Posterior cingulate gyrus (tissue), 11 donors: ENCODE measurements at places on chromosomes 6 and 20.

DNA sequence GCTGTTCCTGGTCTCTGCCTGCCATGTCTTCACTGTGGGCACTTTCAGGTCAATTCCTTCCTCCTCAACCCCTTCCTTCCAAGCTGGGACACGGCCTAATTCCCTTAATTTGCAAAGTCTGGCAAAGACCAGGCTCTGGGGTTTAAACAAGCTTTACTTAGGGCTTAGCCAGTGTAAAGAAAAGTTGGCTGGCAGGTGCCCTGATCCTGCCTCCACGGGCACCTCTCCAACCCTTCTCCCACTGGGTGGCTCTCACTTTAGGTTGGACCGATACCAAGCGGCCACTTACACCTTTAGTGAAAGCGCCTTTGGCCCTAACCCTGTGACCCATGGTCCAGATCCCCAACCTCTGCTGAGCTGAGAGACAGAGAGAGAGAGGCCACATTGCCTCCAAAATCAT lies 13.7 kb upstream of the MLN start:
- no peak for DNase-seq

DNA sequence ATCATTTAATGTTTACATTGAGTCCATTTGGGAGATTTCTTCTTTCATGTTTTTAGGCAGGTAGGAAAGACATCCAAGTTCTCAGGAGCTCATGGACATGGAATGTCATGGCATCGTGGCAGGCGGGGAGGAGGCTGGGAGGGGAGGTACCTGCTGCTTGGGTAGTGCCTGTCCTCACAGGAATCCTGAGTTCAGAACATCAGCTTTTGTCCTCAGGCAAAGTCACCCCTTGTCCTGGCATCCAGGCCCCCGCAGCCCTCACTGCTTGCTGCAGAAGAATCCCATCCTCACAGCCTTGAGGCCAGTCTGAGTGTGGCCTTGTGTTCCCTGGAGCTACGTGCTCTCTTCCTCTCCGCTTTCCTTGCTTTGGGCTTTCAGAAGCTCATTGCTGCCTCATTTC lies 157.4 kb downstream of the CFAP61 start:
- no peak for DNase-seq

DNA sequence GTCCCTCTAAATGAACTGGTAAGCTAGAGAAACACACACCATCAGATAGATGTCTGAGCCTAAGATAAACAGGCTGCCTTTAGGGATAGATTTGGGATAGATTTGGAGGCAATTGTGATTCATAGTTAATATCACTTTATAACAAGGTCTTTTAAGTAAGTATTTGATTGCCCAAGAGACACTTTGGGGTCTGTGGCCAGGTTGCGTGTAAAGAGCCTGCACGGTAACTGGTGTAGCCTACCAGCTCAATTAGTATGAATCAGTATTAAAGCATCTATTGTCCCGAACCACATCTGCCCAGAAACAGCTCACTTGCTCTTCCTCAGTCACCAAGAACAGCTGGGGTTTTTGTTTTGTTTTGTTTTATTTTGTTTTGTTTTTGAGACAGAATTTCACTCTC lies 193.3 kb downstream of the SASH1 start:
- DNase-seq: no peak

- DNase-seq: no peak
These were observed 105.7 kb downstream of the BCAS1 start for GRCh38 chr20:53964501-53965253.

DNA sequence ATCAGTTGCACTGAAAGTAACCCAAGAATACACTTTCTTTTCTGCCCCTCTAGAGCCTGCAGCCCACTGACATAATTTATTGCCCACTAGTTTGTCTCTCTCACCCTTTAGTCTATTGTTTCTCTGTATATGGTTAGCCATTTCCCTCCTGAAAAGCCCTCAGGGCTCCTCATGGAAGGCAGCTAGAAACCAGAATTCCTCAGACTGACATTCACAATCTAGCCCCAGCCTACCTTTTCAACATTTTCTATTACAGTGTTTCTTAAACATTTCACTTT lies 21.4 kb upstream of the PAQR8 start:
- DNase-seq: no peak

GRCh38 chr6:45923831-45924391 lies 91.7 kb downstream of the CLIC5 start:
- DNase-seq: no peak

DNA sequence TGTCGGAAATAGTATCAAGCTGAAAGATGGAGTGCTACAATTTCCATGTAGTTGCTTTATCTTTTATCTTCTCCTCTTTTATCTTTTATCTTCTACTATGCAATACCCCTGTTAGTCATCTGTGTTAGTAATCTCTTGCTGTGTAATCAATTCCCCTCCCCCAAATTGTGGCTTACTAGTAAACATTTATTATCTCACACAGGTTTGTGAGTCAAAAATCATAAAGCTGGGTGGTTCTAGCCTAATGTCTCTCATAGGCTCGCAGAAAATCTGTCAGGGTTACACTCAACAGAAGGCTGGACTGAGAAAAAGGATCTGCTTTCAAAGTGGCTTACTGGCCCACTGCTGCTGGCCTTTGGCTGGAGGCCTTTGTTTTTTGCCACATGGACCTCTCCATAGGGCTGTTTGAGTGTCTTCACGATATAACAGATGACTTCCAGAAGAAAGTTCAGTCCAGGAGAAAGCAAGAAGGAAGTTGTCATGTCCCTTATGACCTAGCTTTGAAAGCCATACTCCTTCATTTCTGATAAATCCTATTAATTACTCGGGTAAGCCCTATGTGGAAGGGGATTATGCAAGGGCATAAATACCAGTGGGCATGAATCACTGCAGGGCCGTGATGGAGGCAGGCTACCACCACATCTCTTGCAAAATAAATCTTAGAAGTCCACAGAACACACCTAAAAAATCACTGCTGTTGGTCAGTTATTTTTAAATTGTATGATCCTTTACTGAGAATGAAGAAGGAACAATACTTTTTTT lies 24.5 kb upstream of the PTCHD4 start:
- no peak for DNase-seq

GRCh38 chr6:7178280-7178679 lies 70.5 kb downstream of the RREB1 start:
- DNase-seq: no peak

GRCh38 chr6:33877982-33878535 lies 74.3 kb upstream of the MLN start:
- DNase-seq: no peak

- DNase-seq: no peak
These were observed 13.8 kb upstream of the SAYSD1 start for GRCh38 chr6:39128832-39129231.

DNA sequence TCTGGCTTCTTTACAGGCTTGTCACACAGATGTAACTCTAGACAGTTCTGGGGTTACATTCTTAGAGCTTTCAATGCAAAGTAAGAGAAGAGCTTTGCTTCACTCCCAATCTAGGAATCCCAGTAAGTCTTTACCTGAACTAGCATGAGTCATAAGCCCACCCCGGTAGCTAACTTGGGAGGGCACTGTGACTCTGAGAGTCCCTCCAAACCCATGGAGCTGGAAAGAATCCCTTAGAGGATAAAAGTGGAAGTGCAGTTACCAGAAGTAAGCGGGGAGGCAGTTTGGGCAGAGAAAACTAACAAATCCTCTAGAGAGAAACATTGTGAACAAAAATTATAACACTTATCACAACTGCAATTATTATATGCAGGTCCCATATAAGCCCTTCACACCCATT lies 84.0 kb upstream of the SMLR1 start:
- DNase-seq: no peak

- no peak for DNase-seq
These were observed 21.9 kb downstream of the SGK1 start for GRCh38 chr6:134295953-134296553.

- no peak for DNase-seq
These were observed 18.3 kb downstream of the RAET1L start for GRCh38 chr6:150006961-150007464.

GRCh38 chr6:15843226-15843625 lies 180.4 kb upstream of the DTNBP1 start:
- DNase-seq: no peak

DNA sequence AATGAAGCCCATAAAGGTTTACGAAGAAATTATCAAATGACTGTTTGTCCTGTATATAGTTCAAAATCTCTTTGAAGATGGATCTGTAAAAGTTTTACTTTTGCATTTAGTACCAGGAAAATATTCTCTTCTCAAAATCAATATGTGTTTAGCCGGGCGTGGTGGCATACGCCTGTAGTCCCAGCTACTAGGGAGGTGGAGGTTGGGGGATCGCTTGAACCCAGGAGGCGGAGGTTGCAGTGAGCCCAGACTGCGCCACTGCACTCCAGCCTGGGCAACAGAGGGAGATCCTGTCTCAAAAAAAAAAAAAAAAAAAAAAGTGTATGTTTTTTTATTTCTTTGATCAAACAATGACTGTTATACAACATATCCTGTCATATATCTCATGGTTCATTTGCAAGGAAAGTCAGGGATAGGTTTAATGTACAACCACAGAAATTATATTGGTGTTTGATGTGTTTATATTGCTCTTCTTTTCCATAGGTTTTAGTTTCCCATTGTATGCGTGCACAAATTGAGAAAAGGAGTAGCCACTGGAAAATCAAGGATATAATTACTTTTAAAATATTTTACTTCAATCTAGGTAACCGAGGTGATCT lies 40.1 kb downstream of the SOX4 start:
- DNase-seq: no peak

GRCh38 chr6:40779409-40779808 lies 192.2 kb upstream of the LRFN2 start:
- DNase-seq: no peak

GRCh38 chr6:137736911-137737310 lies 130.1 kb upstream of the TNFAIP3 start:
- DNase-seq: no peak

GRCh38 chr20:3749087-3749688 lies 16.7 kb downstream of the HSPA12B start:
- DNase-seq: no peak

DNA sequence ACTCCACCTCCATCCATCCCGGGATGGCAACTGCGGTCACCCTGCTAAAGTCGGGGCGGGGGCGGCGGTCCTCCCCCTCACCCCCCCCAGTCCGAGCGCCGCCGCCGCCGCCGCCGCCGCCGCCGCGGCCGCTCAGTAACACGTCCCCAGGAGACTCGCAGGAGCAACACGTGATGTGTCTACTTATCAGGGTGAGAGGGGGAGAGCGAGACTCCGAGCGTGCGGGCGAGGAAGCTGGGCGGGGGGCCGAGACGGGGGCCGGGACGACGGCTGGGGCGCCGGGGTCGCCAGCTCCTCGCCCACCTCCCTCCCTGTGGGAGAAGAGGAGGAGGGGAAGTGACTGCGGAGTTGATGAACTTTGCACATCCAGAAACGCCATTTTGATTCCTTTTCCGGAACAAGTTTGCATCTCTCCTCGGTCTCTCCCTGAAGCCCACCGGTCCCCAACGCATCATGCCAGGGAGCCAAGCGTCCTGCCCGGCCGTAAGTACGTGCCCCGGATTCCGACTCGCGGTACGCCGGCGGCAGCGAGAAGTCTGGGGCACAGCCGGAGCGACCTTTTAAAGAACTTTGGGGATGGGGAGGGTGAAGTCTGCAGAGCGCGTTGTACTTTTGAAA lies at the start of gene RREB1:
RREB1 (plus strand) TSS at position 384 of the 618 bp plus-strand sequence. CDS start 73,951 bp downstream, outside the sequence.
- no peak for DNase-seq

GRCh38 chr6:139475646-139476045 lies 101.2 kb upstream of the CITED2 start:
- no peak for DNase-seq

DNA sequence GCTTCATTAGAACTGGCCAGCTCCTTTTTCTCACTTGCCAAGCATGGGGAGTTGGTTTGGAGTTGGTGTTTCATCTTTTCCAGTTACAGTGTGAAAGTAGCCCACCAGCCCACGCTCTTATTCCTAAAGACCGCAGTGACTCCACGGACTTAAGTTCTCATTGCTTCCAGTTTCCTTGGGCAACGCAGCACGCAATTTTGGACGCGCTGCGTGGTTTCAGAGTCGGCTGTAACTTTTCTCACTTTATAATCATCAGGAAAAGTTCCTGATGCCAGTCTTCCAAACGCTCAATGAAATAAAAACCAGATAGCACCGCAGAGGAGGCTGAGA lies 381 bp upstream of the PEX7 start:
- no peak for DNase-seq

DNA sequence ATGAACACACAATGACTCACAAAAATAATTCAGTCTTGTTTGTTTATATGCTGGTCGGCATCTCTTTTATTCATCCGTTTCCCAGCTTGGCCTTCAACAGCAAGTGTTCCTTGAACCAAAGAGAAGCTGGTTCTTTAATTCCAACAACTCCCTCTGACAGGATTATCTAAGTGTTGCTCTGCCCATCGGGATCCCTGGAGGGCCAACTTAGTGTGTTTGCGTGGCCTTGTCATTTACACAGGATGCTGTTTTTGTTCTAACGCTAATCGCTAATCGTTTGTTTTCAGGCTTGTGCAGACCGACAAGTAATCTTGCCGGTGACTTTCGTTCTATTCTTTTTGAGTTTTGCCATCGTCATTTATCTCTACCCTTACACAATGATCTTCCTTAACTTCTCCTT lies 267.4 kb upstream of the EXOC2 start:
- DNase-seq: no peak

DNA sequence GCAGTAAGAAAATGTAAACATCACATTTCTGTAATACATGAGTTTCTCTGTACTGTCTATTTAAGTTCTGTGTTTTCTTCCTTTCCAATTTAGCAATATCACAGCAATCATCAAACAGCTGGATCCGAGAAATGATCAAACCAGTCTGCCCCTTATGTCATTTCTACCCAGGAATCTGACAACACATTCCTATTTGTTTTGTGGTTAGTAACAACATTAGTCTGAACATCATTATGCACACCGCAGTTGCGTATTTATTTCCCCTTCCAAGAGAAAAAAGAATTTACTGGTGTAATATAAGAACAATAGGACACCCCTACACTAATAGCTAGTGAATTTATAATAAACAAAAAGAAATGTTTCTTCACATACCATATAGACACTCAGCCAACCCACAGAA lies 179.5 kb downstream of the BTBD9 start:
- no peak for DNase-seq

GRCh38 chr6:127058936-127059335 lies 59.5 kb upstream of the RSPO3 start:
- no peak for DNase-seq

DNA sequence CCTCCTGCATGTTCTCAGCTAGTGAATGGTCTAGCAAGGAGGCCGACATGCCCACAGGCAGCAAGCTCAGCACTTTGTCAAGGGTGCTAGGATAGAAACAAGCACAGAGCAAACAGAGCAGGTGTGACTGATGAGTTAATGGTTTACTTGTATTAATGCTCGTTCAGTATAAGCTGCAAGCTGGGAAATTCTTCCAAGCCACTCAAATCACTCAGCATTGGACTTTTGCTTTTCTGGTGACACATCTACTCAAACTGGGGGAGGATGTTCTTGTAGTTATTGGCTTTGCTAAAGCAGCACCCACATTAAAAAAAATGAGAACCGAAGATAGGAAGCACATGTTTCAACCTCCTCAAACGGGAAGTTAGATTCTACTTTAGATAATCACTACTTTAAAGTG lies 43.1 kb upstream of the NEDD9 start:
- DNase-seq: no peak

GRCh38 chr20:46076806-46077205 lies 13.0 kb downstream of the NCOA5 start:
- DNase-seq: no peak
